ENCODE measurements at places on chromosomes 2 and 18.
A peak's percentile ranks its signal among the peaks of the same experiment; 100 is the strongest.

- peak; percentile 54 for DNase-seq
These were observed 4.0 kb downstream of the NEU4 start for GRCh38 chr2:241812730-241813643.

DNA sequence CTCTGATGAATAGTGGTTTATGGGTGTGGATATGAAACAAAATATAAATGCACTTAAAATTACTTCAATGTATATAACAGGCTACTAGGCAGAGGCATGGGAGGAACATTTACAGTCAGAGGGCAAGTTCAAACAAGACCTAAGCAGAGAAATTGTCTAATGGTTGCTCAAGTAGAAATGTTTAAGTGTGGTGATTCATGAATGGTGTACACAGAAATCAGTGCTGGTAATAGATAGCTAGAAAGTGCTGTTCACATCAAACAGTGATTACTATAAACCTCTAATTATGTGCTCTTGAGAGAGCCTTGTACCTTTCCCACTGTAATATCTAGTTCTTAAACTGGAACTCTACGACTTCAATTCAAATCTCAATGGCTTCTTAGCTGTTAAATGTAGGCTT lies 485.1 kb downstream of the NRXN1 start:
- no peak for DNase-seq

GRCh38 chr2:133848111-133848649 lies 279.9 kb upstream of the NCKAP5 start:
- no peak for DNase-seq

DNA sequence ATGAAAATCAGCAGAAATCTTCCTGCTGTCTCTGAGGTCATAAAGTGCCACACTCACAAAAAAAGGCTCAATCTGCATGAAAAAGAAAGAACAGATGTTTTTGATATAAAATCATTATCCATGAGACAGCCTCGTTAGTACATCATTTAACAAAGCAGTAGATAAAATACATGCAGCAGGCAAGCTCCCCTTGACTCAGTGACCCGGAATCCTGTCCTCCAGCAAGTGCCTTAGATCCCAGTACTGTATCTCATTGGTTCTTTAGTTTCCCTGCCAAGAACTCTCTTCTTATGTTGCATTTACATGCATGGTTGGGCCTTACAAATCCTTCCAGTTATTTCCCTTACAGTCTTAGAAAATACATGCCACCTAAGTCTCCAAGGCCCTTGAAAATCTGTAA lies 148.9 kb upstream of the CCDC195 start:
- DNase-seq = peak; percentile 5

DNA sequence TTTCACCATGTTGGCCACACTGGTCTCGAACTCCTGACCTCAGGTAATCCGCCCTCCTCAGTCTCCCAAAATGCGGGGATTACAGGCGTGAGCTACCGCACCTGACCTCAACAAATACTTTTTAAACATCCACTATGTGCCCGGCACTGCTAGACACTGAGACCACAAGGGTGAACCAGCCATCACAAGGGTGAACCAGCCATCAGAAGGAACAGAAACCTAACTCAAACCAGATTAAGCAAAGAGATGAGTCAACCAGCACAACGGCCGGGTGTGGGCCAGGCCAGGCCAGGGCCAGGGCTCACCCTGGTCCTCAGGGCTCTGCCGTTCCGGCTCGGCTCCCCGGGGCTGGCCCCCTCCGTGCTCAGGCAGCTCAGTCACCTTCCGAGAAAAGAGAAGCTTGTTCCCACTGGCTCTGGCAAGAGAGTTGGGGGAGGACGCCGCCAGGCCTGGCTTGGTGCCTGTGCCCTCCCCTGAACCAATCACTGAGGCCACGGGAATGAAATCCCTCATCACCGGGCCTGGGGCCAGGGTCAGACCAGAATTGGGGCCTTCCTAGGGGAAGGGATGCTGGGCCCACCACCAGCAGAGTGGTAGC lies 4.4 kb downstream of the TEX44 start:
- DNase-seq = peak; percentile 30
